ENCODE measurements at places on chromosomes 11 and 22. TPM values are rescaled to one million over a fixed set of nuclear protein-coding genes. Genes with fewer than 3 reads are reported as not detected.

DNA sequence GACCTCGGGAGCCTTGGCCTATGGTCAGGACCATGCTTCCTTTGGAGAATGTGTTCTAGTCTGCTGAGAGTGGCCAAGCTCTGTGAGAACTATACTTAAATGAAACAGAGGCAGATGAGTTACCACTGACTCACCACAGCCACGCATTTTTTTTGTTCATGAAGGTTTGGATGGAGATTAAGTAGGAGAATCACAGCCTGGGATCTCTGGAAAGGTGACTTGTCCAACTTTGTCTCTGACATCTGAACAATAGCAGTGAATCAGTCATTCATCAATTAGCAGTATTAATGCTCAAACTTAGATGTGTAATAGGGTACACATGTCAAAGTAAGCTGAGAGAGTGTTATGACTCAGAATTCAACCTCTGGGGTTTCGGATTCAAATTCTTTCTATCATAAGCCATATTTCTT, 100.7 kb upstream of the ANO3 start:
- no peak overlapping the region for H3K27ac ChIP-seq
- H3K4me3 ChIP-seq = no peak overlapping the region

DNA sequence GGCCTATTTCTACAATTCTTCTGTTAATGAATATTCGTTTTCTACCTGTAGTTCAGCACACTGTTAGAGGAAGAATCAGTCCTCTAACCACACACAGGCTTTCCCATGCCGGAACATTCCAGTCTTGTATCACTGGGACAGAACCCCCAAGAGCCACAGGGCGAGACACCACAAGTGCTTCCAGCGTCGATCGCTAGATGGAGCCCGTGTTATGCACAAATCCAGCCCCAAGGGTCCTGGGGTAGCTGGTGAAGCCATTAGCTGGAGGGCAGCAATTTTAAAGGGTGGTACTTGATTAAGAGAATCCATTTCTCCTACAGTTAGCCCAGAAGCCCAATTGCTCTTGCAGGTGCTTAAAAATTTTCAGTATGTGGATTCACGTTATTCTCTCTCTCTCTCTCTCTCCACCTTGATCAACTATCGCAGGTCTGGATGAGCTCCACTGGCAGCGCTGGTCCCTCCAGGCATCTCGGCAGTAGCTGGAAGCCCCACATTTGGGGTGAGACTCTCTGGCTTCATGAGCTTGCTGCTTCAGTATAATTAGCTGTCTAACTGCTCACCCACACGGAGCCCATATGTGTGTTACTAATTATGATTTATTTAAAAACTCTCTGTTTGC, 148.2 kb upstream of the SNX19 start:
- H3K36me3 ChIP-seq = no peaks in the 10 kb centered on the region
- no peaks in the 10 kb centered on the region for H3K27me3 ChIP-seq
- DNase-seq = peak; percentile 63

- no peak for DNase-seq
- H3K36me3 ChIP-seq = no peaks in the 10 kb centered on the region
These were observed 60.7 kb downstream of the MCM5 start for GRCh38 chr22:35460688-35461087.

The SLC22A12 gene
- total RNA-seq = not detected

The SC5D gene
- 60.4 TPM for total RNA-seq

The STIP1 gene
- total RNA-seq = 149 TPM

All from left lung (tissue), 14 donors.